Stimulated activated CD4-positive, alpha-beta T cell treated with anti-CD3 and anti-CD28 coated beads, Interleukin-2, amount 100 ng/mL, for 48 hours (primary cell): ENCODE measurements at places on chromosomes 7 and 10.

GRCh38 chr10:8416192-8416701 lies 361.8 kb downstream of the GATA3 start:
- no peak for DNase-seq

DNA sequence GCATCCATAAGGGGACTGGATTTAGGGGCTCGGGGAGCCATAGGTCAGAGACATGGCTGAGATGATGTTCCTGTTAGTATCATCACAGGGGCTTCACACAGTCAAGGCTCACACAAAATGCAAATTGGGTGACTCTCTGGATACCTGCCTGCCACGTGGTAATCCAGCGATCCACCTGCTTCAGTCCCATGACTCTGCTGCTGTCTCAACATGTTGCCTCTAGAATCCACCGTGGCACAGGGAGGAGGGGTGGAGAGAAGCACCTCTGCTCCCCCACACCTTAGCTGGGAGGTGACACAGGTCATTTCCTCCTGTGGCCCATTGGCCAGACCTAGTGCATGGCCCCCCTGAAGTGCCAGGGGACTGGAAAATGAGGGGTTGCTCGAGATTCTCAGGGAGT lies 83.1 kb downstream of the CDH23 start:
- DNase-seq: no peak

DNA sequence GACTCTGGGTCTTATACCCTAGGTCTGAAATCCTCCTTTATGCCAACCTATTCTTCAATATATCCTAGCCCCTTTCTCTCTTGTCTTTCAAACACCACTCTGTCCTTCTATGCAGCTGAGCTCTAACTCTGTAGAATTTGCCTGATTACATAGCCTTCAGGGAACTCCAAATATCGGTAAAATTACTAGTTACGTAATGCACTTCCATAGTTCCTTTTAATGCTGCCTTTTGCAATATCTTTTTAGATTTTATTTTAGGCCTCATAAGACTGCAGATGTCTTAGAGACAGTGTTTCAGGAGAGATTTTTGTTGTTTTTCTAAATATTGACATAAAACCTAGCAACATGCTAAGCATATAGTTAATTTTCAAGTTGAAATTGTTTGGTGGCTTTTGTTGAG lies 924.8 kb downstream of the CNTNAP2 start:
- no peak for DNase-seq

GRCh38 chr7:40099837-40100236 lies 34.6 kb downstream of the MPLKIP start:
- no peak for DNase-seq

DNA sequence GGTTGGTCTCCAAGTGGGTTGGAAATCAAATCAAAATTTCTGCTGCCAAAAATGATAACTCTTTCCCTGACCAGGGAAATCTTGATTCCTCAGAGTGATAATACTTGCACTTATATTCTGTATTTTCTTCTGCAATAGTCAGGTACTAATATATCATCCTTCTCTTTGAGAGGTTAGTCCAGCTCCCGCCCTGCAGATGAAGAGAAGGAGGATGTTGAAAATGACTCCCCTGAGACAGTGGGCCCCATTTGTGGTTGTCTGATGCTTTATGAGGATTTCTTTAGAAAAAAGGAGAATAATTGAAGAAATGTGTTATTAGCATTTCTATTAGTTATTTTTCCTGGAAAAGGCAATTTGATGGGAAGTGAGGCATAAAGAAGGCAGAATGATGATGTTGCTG lies 213.0 kb downstream of the SEC23IP start:
- DNase-seq: no peak

DNA sequence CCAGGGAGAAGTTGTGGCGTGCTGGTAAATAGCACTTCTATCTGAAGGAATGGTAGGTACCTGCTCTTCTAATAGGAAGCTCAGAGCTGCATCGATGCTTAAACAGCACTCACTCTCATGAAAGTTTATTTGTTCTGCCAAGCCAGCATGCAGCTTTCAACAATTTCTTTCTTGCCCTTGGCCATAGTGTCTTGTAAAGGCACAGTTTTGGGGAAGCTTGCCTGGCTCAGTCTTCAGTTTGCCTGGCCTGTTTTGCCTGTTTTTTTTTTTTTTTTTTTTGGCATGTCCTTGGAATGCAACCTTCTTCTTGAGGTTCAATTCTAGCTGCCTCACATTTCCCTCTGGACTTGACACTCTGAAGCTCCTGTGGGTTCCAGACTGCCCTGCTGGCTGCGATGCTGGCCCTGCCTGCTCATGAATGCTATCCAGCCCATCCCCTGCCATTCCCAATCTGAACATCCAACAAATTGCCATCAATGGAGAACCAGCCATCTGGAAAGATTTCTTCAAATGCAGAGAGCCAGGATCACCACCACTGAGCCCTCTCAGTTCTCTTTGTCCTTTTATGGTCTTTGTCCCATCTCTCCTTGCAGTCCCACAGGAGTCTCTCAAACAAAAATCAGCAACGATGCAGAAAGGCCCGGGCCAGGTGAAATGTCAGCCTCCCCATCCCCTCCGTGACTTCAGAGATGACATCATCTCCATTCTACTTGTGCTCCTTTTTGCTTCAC lies 133.9 kb downstream of the ANLN start:
- DNase-seq: no peak

GRCh38 chr7:3867863-3868262 lies 566.8 kb downstream of the SDK1 start:
- no peak for DNase-seq

DNA sequence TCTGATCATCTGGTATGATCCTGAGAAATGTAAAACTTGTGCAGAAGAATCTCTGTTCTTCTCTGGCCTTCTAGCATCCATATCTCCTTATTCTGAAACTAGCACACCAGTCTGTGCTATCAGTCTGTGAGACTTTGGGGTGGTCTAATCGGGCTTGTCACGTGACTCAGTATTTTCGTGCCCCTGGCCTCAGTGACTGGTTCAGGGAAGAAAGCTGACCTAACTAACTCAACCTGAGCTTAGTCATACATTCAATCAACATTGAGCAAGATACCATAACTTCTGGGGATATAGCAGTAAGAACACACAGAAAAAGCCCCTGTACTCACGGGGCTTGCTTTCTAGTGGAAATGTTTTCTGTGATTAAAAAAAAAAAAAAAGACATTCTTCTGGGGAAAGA lies 109.3 kb downstream of the DKK1 start:
- no peak for DNase-seq

GRCh38 chr7:44067064-44067951 lies 1.9 kb upstream of the PGAM2 start:
- no peak for DNase-seq

GRCh38 chr10:117988814-117989213 lies 57.9 kb downstream of the RAB11FIP2 start:
- DNase-seq: no peak

GRCh38 chr7:44762726-44763522 lies 14.3 kb downstream of the ZMIZ2 start:
- DNase-seq: no peak
